ENCODE measurements at places on chromosomes 13 and 19.
A peak's percentile ranks its signal among the peaks of the same experiment; 100 is the strongest.

DNA sequence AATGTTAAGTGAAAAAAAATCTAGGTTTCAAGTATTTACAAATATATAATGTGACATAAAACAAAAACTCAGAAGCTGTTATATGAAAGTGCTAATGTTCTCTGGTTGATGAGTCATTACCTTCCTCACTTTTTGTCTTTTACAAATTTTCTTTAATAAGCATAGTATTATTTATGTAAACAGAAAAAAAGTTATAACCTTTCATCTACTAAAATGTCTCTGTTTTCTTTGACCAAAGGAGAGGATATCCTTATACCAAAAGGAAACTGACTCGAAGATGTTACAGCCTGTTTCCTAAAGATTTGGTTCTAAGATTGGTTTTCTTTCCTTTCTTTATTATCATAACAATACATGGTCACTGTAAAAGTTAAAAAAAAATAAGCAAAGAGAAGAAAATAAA is 38.0 kb downstream of the RCBTB2 start:
- no peak for DNase-seq

DNA sequence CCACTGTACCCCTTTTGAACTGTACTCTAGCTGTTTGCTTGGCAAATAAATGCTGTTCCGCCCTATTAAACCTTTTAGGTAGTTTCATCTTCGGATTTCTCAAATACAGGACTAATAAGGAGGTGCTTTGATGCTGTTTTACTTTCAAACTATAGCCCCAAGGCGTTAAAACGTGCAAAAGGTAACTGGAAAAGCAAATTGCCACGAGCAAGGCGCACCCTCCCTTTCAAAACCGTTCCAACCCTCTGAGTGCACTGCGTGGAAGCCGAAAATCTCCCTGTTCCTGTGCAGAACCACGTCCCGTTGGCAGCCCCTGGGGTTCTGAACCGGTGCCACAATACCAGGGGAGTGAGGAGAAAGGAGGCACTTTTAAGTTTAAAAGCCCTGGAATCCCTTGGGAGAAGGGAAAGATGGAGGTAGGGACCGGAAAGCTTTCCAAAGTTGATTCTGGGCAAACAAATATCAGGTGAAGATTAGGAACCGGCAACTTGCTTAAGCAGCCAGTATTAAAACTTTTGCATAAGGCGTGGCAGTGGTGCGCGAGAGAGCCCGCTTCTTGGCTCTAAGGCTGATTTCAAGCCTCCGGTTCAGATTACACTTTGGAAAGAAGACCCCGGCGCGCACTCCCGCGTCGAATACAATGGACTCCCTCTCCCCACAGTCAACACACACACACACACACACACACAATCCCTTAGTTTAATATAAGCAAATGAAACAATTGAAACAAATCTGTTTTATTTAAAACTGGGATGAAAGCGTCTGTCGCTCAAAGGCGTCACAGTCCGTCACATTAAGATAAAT is 9.5 kb downstream of the POU4F1 start:
- no peak for DNase-seq

DNA sequence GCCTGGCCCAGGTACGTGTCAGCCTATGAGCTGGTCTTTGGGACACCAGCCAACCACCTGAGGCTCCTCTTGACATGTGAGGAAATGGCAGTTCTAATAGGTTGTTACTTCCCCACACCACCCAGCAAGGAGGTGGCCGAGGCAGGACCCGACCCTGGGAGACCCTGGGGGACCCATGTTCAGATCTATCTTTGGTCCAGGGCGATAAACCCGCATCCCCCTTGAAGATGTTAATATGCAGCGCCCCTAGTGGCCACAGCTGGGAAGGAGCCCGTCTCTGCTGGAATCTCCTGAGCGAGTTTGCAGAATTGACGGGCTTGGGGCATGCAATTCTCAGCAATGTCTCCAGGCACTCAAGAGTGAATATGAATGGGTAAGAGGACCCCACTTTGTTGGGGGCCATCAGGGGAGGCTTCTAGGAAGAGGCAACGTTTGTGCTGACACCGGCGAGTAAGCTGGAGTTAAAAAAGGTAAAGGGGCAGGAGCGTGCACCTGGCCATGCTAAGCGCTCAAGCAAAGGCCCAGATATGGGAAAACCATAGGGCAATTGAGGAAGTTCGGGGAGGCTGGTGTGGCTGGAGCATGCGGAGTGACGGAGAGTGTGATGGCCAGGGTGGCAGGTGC is 1.5 kb upstream of the MYO1F start:
- peak; percentile 74 for DNase-seq

- DNase-seq: no peak
Measured at GRCh38 chr13:49980266-49980665, 16.6 kb upstream of the TRIM13 start.

All from stimulated activated naive CD4-positive, alpha-beta T cell (primary cell).